Fibroblast of skin of scalp (primary cell): ENCODE measurements at places on chromosomes 2 and 18.

DNA sequence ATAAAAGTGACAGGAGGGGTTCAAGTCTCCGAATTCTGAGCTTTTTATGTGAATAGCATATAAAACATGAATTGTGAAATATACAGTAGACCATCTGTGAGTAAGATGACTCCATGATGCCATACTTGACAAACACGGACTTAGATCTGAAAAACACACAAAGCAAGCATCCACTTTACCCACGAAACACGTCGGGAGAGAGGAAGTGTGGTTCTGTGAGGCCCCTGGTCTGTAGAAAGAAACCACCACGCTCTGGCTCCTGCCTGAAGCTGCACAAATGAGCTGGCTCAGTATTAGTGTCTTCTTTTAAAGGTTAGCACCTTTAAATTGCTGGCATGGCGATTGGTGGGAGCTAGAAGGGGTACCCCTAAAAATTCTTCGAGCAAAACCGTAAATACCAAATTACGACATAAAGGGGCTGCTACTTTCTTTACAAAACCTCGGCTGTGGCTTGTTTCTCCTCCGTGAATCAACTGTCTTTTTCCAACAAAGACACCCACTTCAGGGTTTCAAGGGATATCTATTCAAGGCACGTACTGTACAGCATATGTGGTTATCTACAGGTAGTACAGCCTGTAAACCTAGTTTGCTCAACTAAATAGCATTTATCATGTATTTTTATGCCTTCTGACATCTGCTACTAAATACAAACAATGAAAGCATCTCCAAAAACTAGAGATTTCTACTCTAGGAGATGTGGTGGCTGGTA lies 70.9 kb downstream of the AFF3 start:
- DNase-seq, result no peak

DNA sequence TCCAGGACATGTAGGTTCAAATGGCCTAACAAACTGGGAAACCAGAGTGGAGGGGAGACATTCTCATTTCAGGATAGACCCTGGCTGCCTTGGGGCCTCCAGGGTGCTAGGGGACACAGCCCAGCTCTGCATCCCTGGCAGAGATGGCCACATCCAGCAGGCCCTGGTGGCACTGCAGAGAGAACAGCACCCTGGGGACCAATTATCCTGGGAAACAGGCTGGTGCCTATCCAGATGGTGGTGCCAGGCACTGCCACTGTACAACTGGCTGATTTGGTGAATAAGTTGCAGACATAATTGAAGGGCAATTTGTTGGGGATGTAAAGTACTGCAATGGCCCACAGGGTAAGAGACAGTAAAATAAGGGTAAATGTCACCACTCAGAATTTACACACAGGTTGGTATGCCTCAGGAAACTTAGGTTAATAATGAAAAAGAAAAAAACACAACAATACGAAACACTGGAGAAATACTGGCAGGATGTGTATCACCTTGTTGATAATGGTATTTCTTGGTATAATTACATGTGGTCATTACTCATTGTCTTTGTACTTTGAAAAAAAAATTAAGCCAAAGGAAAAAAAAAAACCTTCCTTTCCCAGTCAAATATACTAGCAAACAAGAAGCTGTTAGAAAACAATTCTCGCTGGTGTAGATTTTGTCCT lies 12.8 kb upstream of the SFTPB start:
- DNase-seq, result no peak

- DNase-seq, result no peak
These were observed 17.6 kb downstream of the ARHGEF33 start for GRCh38 chr2:38907242-38907641.

DNA sequence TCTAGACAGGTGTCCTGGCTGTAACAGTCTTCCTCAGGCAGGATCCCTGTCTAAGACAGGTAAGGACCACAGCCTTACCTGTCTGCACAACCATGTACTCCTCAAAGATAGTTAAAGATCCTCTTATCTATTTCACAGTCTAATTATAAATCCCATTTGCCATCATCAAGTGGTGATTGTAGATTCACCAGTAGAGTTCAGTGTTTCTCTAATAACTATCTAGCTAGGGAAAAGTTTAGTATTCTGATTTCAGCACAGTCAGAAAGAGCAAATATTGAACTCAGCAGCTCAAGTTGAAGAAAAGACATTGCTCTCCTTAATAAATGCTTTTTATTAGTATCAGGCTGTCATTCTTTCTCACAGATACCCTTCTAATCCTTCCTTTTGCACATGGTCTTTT lies 1305.5 kb upstream of the NXPH2 start:
- DNase-seq, result no peak

DNA sequence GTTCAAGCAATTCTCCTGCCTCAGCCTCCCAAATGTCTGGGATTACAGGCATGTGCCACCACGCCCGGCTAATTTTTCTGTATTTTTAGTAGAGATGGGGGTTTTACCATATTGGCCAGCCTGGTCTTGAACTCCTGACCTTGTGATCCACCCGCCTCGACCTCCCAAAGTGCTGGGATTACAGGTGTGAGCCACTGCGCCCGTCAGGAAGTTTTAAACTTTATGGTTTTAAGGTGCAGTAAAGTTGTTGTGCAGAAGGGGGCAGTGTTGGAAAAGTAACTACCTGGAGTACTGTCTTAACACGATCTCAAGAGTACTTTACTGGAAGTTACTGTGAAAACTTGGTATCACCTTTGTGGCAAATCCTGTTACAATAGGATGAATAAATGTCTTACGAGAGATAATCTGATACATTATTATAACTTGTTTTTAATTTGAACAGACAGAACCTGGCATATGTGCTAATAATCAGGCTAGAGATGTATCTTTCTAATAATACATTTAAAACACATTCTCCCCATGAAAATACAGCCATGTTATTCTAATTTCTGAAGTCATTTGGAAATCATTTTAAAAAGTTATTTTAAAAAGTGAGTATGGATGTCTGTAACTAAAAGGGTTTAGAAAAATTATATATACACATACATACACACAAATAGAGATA lies 10.8 kb downstream of the SPDYA start:
- peak; percentile 46 for DNase-seq
